Dermis blood vessel endothelial cell (primary cell): ENCODE measurements at places on chromosomes 2 and 18. TPM values are rescaled to one million over a fixed set of nuclear protein-coding genes. Genes with fewer than 3 reads are reported as not detected.

FIGLA gene
- total RNA-seq, result not detected in 2 replicates

HOXD4 gene
- total RNA-seq, result 6.1 and 8.8 TPM in 2 replicates

GRCh38 chr2:19207452-19207851, 151.0 kb downstream of the OSR1 start:
- no peak for DNase-seq

- DNase-seq, result no peak
Observed at GRCh38 chr2:227626580-227627151, 9.4 kb downstream of the SCYGR4 start.

DNA sequence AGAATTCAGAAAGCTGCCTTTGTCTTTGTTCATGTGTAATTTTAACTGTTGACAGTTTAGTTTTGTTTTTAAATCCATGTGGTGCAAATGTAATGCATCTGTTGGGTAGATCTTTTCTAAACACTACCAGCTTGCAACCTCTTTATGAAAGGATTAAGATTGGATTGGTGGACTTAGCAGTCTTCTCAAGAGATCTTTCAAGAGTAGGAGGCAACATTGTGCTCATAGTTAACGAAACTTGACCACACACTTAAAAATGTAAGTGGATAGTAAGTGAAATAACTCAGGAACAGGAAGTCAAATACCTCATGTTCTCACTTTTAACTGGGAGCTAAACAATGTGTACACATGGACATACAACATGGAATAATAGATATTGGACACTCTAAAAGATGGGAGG, 579.0 kb downstream of the RIT2 start:
- no peak for DNase-seq

DNA sequence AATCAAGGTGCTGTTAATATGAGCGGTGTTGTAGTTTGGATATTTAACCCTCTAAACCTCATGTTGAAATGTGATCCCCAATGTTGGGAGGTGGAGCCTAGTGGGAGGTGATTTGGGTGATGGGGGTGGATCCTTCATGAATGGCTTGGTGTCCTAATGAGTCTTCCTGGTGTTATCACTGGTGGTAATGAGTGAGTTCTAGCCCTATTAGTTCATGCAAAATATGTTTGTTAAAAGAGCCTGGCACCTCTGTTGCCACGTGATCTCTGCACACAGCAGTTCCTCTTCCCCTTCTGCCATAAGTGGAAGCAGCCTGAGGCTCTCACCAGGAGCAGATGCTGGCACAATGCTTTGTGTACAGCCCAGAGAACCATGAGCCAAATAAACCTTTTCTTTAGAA, 158.4 kb downstream of the FMNL2 start:
- no peak for DNase-seq

- DNase-seq, result peak; percentile 35
Observed at GRCh38 chr2:84865181-84865783, 15.6 kb downstream of the TRABD2A start.
